ENCODE measurements at places on chromosomes 1 and 21.

GRCh38 chr1:17438318-17439249 lies 893 bp downstream of the RCC2 start:
- peak; percentile 67 for DNase-seq

- no peak for DNase-seq
These were observed 17.1 kb downstream of the RC3H1 start for GRCh38 chr1:174005032-174005431.

DNA sequence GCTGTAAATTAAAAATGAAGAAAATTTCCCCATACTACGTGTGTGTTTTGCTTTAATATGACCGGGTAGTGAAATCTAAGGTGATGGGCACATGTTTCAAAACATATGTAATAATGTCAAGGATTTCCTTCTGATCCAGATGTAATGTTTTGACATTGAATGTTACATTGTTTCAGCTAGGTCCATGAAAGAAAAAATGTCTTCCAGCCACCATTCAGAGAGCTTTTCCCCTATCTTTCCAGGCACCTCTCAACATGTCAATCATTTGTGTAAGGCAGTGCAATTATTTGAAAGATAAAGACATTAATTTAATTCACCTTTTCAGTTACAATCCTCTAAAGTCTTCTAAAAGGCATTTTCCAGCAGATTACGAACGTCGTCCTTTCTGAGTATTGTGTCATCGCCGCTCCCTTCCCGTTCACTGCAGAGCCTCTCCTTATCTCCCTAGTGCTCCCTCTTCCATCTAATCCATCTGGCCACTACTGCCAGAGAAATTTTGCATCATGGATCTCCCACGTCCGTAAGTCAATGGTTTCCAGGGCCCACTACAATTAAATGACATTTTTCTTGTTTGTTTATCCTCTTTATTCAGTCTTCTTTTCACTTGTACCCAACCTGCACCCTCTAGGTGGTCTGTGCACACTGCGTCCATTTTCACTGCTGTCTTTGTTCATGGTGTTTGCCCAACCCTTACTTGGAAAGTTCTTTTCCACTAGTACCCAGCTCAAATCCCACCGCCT lies 1.3 kb upstream of the VAMP3 start:
- no peak for DNase-seq

DNA sequence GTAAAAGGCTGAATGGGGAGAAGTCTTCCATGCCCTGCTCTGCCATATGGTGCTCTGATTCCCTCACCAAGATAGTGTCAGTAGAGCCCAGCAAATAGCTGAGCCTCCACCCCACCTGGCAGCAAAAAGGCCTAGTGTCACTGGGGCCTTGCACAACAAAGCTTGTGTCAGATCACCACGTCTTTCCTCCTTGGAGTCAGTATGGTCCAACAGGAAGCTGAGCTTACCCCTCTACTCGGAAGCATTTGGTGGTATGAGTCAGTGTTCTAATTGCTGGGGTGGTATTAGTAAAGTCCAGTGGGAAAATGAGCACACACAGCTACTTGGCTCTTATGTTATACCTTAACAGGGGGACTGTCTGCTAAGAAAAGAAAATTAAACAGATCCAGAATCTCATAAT lies 18.7 kb upstream of the RRP15 start:
- no peak for DNase-seq

- DNase-seq = peak; percentile 57
These were observed 5.4 kb downstream of the TFF3 start for GRCh38 chr21:42309753-42310213.

- no peak for DNase-seq
These were observed 24.7 kb upstream of the HMGN1 start for GRCh38 chr21:39373634-39374033.

DNA sequence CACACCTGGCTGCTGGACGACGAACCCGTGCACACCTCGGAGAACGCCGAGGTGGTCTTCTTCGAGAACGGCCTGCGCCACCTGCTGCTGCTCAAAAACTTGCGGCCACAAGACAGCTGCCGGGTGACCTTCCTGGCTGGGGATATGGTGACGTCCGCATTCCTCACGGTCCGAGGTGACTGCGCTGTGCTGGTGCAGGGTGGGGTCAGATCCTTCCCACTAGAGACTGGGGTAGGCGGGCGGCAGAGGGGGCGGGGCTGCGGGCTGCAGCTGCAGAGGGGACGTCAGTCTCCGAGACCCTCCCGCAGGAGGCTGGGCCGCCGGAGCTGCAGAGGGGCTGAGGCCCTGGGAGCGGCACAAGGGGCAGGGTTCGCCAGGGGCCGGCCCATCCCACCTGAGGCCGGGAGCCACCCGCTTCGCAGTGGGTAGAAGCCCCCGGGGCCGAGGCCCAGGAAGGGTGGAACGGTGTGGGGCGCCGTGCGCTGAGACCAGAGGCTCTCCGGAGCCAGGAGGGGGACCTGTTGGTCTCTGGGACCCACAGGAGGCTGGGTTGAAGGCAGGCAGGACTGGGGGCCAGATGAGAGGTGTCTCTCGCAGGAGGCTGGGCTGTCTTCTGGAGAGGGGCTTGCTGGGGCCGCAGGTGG lies 90.6 kb downstream of the TRIM11 start:
- DNase-seq = no peak

- no peak for DNase-seq
These were observed 82.7 kb upstream of the ZBTB18 start for GRCh38 chr1:243968413-243968812.

DNA sequence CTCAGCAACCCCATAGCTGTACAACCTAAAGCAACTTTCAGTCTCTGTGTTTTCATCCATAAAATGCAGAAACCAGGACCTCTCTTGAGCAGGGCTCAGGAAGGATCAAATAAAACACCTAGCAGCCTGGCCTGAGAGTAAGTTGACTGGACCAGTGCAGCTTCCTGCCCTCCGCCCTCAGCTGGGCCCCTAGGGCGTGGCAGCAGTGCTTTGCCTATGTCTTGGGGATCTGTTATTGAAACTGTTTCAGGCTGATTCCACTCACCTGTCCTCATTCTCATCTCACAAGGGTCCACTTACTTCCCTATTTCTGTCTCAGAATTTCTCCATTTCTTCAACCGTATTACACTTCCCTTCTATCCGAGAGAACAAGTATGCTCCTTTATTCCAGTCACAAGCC lies 17.3 kb downstream of the LRRC42 start:
- DNase-seq = no peak

GRCh38 chr1:75034376-75034775 lies 99.8 kb upstream of the LHX8 start:
- DNase-seq = no peak

- no peak for DNase-seq
These were observed 256.1 kb upstream of the DPYD start for GRCh38 chr1:98176936-98177335.

GRCh38 chr1:94709891-94710581 lies 110.1 kb upstream of the SLC44A3 start:
- DNase-seq = no peak

GRCh38 chr1:27506703-27507102 lies 16.7 kb upstream of the WASF2 start:
- DNase-seq = no peak

DNA sequence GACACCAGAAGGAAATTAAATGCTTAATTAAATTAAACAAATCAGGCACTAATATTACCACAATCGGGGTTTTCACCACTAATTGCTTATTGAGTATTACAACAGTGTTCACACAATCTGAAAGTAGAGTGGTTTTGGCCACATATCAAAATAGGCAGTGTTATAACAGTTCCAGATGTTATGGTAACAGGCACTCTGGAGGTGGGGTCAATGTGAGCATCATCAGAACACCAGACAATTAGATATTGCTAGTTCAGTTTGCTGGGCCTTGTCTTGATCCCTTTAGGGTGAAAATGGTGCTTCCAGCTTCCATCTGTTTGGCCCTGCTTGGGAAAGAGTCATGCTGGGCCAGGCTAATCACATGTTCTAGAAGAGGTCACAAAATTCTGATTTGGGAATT lies 14.5 kb upstream of the DDAH1 start:
- DNase-seq = no peak

GRCh38 chr1:70314706-70315304 lies 39.7 kb downstream of the ANKRD13C start:
- DNase-seq = no peak

DNA sequence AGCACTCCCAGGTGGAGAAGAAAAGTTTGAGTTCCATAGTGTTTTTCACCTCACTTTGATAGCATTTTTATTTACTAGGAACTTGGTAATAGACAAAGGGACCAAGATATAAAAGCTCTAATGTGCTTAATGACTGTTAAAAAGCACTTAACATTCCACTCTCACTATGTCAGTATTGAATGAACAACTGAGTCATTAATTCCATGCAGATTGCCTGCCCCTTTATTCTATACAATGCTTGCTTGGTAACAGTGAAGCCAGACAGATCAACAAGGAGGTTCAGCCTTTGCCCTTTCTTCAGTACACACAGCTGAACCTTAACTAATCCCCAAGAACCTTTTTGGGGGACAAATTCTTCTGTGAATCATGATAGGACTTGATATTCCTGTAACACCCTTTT lies 425.5 kb downstream of the NUF2 start:
- DNase-seq = no peak

DNA sequence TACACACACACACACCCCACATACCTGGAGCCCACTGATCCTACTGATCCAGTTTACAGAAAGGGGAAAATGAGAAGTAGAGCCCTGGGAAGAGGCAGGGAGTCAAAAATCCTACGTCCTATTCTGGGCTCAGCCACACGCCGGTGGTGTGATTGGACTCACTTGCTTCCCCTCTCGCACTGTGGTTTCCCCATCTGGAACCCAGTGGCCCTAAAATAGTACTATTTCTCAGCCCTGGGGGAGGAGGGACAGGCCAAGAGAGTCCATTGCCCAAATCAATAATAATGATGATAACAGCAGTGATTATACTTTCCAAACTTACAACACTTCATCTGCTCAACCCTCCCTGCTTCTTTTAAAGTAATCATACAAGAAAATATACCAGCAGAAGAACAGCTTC lies 2.9 kb upstream of the PIGR start:
- no peak for DNase-seq

DNA sequence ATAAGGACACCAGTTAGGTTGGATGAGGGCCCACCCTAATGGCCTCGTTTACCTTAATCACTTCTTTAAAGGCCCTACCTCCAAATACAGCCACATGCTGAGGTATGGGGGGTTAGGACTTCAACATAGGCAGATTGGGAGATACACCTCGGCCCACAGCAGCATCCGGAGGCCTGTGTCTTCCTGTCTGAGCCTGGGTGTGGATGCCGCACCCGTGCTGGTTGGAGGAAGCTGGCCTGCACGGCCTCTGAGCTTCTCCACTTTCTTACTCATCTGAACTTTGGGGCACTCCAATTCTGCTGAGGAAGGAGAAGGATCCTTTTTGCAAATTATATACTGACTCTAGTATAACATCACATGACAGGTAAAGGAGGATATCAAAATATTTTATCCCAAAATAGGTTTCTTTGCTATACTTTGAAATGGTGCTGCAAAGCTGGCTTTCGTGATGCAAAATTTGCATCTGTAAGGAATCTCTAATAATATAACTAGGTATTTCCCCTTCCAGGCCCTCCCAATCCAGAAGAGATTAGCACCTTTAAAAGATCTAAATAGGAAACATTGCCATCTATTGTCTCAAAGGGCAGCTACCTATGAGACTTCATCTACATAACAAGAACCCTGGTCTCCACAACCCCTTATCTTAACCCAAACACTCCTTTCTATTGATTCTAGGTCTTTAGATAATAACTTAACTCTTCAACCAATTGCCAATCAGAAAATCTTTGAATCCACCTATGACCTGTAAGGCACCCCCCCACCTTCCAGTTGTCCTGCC lies 247.6 kb downstream of the KCNJ6 start:
- no peak for DNase-seq

DNA sequence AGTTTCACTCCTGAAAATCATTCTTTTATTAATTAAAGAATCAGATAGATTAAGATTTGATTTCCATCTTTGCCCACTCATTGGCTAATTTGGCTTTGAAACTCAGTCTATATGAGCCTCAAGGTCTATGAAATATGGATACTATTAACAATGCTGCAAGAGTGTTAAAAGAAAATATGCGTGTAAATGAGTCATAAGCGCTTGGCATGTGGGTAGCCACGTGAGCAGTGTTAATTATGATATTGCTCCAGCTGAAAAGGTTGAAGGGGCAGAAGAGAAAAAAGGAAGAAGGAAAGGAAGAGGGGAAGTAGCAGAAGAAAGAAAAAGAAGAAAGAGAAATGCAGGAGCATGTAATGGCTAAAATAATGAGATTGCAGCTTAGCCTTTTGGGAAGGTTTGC lies 151.4 kb downstream of the CHRM3 start:
- no peak for DNase-seq

DNA sequence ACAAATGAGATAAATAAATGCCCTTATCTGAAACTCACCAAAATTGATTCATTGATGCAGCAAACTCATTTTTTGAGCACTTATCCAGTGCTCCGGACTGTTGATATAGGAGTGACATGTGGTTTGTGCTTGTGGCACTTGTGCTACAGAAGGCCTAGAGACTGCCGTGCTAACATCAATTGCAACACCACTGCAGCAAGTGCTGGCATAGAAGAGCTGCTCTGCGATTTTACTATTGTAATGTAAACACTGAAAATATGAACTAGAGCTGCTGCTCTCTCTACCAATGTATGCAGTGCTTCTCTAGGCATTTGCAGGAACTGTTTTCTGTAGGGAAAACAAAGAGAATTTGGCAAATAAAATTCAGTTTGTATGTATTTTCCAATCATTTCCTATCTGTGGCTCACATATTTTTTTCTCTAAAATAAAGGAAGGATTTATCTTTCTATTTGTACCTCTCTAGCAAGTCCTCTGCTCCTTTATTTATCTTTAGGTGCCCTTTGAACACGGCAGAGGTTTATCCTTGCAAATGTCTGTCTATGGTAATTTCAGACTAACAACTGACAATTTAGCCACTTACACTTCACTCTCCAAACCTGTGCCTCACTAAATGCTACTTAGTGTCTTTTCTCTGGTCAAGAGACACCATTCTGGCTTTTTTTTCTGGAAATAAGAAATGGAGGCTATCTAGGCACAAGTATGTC lies 409.5 kb upstream of the ADGRL2 start:
- DNase-seq = no peak

DNA sequence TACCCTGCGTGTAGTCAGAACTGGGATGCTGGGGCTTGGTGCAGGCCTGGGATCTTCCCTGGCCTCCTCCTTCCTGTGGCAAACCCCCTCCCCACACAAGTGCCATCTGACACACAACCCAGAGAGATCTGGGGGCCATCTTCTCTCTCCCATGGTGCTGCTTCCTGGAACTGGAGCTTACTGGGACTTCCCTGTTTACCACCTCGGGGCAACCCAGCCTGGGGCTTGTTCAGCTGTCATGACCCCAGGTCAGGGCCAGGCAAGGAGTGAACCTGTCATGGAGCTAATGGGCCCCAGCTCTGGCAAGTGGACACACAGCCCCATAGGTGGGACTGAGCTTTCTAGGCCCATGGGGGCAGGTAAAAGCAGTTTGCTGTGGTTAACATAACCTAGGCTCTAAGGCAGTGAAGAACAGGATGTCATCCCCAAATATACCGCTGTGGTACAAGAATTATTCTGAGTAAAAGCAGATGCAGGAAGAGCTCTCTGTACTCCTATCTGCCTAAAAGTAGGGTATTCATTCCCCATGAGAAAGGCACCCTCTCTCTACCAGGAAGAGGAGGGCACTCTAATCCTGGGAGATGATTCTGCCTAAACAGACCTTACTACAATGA lies 2.4 kb downstream of the TRIM11 start:
- DNase-seq = no peak

GRCh38 chr21:42651515-42652401 lies 1.7 kb upstream of the PDE9A start:
- no peak for DNase-seq

GRCh38 chr21:40658311-40658710 lies 188.6 kb downstream of the DSCAM start:
- DNase-seq = no peak

Measured in 8988T (cell line).